HFF-Myc (cell line): ENCODE measurements at places on chromosomes 1 and 21.

DNA sequence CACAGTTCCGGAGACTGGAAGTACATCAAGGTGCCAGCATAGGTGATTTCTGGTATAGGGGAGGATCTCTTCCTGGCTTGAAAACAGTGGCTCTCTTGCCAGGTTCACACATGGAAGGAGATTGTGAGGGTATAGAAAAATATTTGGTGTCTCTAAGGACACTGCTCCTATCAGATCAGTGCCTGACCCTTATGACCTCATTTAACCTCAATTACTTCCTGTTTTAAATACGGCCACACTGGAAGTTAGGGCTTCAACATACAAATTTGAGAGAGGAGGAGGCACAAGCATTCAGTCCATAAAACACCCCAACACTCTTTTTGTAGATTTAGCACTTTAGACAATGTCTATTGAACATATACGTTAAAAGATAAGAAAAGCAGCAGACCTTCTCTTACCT is 37.0 kb downstream of the COL6A1 start:
- DNase-seq: no peak

- DNase-seq: peak; percentile 55
These were observed 63.7 kb downstream of the ACOT7 start for GRCh38 chr1:6329851-6330250.

- DNase-seq: no peak
These were observed 31.2 kb upstream of the TACSTD2 start for GRCh38 chr1:58608297-58608696.

DNA sequence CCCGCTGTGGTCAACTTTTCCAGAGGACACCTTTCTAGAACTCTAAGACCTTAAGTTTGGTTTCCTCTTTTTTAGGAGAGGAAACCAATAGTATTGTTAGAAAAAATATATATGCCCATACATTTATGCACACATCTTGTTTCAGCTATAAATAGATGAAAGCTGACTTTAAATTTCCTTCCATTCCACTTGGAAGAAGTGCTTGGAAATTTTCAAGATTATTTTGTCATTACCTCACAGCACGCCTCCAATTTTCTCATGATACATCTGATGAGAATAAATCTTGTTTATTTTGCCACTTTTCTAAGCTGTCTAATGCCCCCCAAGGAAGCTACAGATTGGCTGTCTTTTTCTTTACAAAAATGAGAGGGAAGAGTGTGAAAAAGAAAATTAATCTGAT is 65.8 kb downstream of the NIBAN1 start:
- DNase-seq: no peak

- no peak for DNase-seq
These were observed 8.9 kb downstream of the RALGPS2 start for GRCh38 chr1:178733972-178734371.
